ENCODE measurements at places on chromosomes 13 and 19.
A peak's percentile ranks its signal among the peaks of the same experiment; 100 is the strongest.

- peak; percentile 18 for DNase-seq
These were observed 22.5 kb downstream of the OR10H4 start for GRCh38 chr19:15971224-15971780.

DNA sequence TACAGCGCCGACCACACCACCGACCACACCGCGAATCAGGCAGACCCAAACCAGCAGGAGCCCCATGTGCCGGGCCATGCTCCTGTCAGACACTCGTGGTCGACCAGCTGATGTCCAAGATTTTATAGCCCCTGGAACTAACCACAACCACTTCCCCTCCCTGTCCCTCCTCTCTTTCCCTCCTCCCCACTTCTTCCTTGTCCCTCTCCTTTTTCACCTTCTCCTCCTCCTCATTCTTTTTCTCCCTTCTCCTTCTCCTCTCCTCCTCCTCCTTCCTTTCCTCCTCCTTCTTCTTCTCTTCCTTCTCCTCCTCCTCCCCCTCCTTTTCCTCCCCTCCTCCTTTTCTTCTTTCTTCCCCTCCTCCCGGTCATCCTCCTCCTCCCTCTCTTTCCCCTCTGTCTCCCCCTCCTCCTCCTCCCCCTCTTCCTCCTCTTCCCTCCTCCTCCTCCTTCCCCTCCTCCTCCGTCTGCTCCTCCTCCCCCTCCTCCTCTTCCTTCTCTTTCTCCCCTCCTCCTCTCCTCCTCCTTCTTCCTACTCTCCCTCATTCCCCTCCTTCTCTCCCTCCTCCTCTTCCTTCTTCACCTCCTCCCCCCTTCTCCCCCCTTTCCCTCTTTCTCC is 670 bp downstream of the BSPH1 start:
- peak; percentile 59 for DNase-seq

GRCh38 chr19:55652311-55653128 is 2.3 kb upstream of the U2AF2 start:
- no peak for DNase-seq

GRCh38 chr19:51386882-51387520 is 773 bp downstream of the LIM2 start:
- no peak for DNase-seq

DNA sequence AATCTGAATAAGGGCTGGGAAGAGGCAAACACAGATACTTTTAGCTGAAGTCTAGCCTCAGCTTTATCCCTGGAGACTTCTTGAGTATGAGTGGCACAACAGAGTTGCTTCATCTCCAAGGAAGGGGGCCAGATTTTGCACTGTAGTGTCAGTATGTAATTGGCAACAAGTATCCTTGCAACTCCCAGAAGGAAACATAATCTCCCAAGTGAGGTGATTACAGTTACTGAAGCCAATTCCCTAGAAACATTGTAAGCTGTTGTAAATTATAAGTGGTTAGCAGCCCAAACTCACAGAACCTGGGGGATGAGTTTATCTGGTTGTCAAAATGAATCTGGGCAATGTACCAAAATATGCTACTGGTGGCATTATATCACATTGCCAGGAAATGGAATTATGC is 2065.7 kb upstream of the PCDH20 start:
- no peak for DNase-seq

GRCh38 chr19:46147791-46148288 is at the start of gene IGFL2:
TSS of gene IGFL2 (plus strand) at chr19:46148238. CDS start at chr19:46148279, 41 bp downstream.
- no peak for DNase-seq

GRCh38 chr19:53463263-53463662 is 4.3 kb upstream of the ZNF813 start:
- no peak for DNase-seq

GRCh38 chr13:99953138-99953755 is 18.3 kb downstream of the ZIC5 start:
- DNase-seq: no peak

GRCh38 chr13:44300895-44301638 is 72.6 kb upstream of the SERP2 start:
- peak; percentile 81 for DNase-seq

DNA sequence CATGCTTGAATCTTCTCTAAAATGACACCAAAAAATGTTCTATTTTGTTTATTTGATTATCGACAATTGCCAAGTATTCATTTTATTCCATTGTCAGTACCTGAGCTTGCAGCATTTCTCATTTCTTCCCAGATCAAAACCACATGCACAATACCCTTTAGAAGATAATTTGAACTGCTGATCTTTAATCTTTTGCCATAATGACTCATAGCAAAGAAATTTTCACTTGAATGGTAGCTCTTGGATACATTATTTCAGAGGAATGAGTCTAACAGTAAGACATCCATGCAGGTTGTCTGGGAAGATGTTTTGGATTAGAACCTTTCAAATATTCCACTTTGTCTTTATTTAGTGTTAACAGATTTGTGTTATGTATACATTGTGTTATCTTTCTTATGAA is 42.0 kb upstream of the RXFP2 start:
- no peak for DNase-seq

DNA sequence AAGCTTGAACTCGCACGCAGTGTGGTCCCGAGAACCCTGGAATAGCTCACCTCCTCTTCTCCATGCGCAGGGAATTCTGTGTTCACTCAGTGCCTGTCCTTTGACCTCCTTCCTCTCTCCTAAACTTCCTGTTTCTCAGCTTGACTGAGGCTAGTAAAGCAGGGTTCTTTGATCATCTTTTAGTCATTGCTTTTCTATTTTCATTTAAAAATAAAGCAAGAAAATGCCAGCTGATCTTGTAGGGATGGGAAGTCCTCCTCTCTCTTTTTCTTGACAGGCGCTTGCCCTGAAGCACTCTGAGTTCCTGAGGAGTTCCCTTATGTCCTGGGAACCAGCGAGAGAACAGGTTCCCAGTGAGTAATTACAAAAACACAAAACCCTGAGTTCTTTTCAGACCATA is 62.8 kb downstream of the ARHGEF7 start:
- no peak for DNase-seq

GRCh38 chr13:106063591-106064313 is 471.7 kb downstream of the EFNB2 start:
- no peak for DNase-seq

Data from NB4 (cell line).